ENCODE measurements at places on chromosomes 6 and 20. TPM values are rescaled to one million over a fixed set of nuclear protein-coding genes. Genes with fewer than 3 reads are reported as not detected.

DNA sequence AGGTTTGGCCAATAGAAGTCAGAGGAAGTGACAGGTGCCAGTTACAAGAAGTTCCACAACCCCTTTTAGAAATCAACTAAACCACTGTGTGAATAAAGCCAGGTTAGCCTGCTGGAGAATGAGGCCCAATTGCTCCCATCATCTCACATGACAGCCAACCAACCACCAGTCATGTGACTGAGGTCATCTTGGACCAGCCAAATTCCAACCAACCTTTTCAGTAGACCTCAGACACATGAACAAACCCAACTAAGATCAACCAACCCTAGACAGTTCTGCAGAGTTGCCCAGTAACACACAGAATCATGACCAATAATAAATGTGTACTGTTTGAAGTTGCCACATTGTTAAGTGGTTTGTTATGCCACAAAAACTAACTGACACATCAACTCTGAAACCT is 44.6 kb upstream of the GGTLC1 start:
- ATAC-seq = no peak

DNA sequence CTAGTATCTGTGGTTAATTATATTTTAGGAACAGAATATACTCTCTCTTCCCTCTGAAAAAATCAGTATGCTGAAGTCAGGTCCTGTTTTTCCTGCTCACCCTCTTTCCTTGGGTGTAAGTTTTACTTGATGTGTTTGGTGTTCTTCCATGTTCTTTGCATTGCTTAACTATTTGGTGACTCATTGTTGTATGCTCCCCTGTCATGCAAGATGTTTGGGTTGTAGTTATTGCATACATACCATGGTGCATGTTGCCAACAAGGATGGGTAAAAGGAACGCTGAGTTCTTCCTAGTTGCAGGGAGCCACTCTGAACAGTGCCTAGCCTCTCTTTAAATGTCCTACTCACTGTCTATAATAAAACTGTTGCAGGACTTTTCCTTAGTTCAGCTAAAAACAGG is 207.9 kb upstream of the LAMP5 start:
- ATAC-seq = no peak

Gene ID1
- total RNA-seq = 283 TPM

Gene CCNC
- 39.7 TPM for total RNA-seq

GRCh38 chr20:35021831-35022230 is 66.2 kb downstream of the MYH7B start:
- no peak for ATAC-seq

Gene CCN2
- 122 TPM for total RNA-seq

DNA sequence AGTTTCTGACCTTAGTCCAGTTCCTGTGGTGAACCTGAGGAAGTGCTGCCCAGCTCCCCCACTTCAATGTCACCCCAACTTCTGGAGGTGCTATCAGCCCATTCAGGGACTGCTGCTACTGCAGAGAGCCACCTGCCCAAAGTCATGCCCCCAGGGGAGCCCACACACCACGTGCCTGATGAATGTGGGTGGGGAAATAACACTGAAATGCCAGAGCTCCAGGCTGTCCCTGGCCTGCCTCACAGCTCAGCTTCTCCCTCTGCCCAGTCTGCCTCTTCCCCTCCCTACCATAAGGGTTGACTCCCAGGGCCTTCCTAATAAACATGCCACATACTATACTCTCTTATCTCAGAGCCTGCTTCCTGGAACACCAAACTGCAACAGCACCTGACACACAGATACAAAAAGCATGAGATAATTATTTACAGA is 276.4 kb upstream of the MOCS1 start:
- no peak for ATAC-seq

GRCh38 chr6:138722425-138723371 is 50.9 kb upstream of the CCDC28A start:
- ATAC-seq = no peak

GRCh38 chr6:167552961-167553735 is 228.3 kb downstream of the TTLL2 start:
- ATAC-seq = no peak

Gene COX4I2
- 12.1 TPM for total RNA-seq

Gene GPR6
- total RNA-seq = not detected

- ATAC-seq = peak; percentile 70
Observed at GRCh38 chr6:141252828-141253608, 879.7 kb upstream of the GJE1 start.

DNA sequence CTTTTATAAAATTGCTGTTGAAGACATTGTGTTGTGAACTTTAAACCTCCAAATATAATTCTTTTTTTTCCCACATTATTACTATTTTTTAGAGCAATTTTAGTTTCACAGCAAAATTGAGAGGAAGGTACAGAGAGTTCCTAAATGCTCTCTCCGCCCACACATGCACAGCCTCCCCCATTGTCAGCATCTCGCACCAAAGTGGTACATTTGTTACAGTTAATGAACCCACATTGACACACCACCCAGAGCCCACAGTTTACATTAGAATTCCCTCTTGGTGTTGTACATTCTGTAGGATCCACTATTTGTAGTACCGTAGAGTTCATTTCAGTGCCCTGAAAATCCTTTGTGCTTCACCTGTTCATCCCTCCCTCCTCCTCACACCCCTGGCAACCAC is 33.8 kb downstream of the TMEM181 start:
- ATAC-seq = no peak

DNA sequence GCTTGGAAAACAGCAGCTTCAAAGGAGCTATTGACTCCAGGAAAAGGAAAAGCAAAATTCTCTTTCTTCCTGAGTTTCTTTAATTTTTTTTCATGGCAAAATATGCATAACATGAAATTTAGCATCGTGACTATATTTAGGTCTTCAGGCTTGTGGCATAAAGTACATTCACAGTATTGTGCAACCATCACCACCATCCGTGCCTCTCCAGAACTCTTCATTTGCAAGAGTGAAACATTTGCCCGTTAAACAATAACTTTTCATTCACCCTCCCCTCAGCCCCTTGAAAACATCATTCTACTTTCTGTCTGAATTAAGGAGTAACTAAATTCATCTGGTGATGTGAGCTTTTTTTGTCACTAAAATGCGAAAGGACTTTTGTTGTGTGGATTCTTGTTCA is 251.7 kb downstream of the PHACTR1 start:
- no peak for ATAC-seq

DNA sequence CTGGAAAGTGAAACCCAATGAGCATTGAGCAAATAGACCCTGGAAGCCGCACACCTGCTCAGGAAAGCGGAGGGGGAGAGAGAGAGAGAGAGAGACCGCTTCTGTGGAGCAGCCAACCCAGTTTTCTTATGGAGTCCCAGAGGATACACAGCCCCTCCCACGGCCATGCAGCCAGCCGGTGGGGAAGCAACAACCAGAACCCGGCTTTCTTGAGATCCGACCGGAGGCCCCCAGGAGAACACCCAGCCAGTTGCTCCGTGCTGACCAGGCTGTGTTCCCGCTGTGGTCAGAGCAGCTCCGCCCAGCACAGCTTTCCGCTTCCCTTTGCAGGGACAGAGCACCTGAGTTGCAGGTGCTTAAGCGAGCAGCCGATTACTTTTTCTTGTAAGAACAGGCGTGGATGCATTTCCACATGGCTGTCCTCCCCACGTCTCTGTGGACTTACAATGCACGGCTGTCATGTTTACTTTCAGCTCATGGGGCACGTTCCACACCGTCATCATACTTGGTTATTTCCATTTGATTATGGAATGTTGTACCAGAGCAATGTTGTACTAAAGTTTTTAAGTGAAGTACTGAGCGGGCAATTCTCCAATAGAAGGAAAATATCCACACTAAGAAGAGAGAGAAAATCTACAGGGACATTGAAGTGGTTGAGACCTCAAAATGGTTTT is 381.9 kb downstream of the THBS2 start:
- no peak for ATAC-seq

DNA sequence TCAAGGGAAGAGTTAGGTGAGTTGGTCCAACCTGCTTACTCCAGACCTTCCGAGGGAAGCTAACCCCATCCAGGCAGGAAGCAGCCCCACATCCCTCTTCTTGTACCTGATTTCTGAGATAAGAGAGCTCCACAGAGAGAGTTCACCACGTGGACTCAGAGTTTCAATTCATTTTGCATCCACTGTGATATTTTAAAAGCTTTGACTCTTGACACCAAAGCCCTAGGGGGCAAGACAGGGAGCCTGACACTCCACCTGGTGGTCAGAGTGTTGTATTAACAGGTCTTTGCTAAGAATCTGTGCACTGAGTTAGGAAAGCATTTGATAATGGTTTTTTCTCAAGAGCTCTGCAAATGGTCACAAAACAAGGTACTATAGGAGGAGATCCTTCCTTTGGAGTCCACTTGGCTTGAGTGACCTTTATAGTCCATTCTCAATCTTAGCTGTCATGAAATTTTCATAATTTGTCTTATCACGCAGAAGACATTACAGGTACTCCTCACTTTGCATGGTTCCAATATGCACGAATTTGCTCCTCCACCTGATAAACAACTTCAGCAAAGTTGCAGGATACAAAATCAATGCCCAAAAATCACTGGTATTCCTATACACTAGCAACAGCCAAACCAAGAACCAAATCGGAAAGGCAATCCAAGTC is 56.2 kb upstream of the RIPOR2 start:
- ATAC-seq = peak; percentile 41

All from gastroesophageal sphincter (tissue), 4 donors.